Neuronal stem cell (in vitro differentiated cells): ENCODE measurements at places on chromosomes 4 and X.

DNA sequence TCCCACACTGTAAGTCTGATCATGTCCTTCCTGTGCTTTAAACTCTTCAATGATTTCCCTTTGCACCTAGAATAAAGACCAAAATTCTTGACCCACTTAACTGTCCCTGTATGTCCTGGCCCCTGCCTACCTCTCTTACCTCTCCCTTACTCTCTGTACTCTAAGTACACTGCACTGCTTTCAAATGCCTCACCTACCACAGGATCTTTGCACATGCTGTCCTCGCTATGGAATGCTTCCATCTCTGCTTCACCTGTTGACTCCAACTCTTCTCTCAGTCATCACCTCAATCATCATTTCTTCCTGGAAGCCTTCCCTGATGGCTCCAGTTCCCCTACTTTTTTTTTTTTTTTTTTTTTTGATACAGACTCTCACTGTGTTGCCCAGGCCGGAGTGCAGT is 29.0 kb upstream of the SEPTIN6 start:
- no peak for DNase-seq

DNA sequence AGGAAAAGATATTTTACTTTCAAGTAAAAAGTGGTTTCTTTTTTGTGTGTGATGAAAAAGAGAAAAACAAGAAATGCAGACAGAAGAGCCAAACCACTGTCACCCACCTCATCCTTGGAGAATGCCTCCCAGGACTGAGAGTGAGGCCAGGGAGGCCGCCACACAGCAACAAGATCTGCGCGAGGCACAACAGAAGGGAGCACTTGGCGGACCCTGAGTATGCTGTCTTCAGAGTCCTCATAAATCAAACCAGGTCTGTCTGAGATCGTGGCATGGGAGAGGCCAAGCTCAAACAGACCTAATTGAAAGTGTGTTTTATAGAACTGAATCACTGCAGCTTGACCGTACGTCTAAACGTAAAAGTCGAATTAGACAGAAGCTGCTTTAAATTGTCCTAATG is 134.3 kb upstream of the VCX2 start:
- DNase-seq, result no peak

- DNase-seq, result no peak
These were observed 187.3 kb downstream of the SLC39A8 start for GRCh38 chr4:102157984-102158383.

DNA sequence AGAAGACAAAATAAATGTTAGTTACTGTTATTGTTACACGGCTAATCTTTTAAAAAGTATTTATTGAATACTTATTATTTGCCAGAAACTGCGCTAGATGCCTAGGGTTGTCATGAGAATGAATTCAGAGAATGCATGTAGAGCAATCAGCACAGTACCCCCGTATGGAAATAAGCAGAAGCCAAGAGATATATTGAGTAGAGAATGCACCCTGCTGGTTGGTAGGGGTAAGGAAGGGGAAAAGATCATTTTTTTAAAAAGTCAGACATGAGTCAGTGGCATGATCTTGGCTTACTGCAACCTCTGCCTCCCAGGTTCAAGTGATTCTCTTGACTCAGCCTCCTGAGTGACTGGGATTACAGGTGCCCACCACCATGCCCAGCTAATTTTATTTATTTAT is 13.1 kb upstream of the DRP2 start:
- DNase-seq, result no peak

- no peak for DNase-seq
These were observed 192.8 kb downstream of the CCNG2 start for GRCh38 chr4:77349796-77350195.

DNA sequence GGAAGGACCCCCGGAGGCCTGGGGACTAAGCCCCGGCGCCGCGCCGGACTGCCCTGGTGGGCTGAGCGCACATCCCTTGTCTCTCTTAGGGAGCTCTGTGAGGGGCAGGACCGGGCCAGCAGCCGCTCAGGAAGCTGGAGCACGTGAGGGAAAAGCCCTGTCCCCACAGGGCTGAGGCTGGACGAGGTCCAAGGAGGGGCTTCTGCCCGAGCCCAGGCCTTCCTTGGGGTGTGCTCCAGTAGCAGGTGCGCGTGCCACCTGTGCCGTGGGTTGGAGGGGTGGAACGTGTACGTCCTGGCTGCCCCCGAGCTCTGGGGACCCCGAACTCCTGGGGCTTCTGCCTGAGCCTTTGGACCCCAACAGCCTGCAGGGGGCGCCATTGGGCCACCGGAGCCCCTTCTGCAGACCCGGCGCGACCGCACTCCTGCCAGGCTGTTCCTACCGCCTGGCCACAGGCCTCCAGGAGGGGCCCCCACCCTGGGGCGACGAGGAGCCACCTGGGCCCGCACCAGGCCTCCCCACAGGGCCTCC is 27.2 kb downstream of the TACC3 start:
- peak; percentile 80 for DNase-seq

DNA sequence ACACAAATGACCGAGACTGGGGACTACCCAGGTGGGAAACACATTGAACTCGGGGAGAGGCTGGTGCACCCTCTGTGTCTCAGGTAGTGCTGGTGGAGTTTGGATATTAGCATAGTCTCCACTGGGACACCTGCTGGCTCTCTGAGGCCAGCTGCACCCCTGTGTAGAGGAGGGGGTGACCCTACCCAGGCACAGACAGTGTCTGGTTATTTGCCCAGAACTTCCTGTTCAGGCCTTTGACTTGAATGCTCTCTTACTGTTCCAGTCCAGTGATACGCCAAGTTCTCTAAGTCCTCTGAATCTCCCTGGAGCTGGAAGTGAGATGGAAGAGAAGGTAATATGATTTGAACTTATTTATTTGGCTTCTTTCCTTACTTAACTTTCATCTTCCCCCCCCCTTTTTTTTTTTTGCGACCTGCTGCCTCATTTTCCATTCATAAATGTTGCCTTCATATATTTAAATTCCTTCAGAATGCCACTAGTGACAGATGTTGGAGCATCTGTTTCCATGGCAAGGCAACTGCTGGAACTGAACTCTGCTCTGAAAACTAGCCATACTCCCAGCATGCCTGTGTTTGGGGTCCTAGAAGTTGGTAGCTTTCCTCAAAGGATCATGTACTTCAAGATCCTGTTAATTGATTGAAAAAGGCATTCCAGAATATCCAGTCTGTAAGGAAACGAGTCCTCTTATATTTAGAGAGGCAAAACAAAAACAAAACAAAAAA is 76.7 kb downstream of the AASDH start:
- no peak for DNase-seq

DNA sequence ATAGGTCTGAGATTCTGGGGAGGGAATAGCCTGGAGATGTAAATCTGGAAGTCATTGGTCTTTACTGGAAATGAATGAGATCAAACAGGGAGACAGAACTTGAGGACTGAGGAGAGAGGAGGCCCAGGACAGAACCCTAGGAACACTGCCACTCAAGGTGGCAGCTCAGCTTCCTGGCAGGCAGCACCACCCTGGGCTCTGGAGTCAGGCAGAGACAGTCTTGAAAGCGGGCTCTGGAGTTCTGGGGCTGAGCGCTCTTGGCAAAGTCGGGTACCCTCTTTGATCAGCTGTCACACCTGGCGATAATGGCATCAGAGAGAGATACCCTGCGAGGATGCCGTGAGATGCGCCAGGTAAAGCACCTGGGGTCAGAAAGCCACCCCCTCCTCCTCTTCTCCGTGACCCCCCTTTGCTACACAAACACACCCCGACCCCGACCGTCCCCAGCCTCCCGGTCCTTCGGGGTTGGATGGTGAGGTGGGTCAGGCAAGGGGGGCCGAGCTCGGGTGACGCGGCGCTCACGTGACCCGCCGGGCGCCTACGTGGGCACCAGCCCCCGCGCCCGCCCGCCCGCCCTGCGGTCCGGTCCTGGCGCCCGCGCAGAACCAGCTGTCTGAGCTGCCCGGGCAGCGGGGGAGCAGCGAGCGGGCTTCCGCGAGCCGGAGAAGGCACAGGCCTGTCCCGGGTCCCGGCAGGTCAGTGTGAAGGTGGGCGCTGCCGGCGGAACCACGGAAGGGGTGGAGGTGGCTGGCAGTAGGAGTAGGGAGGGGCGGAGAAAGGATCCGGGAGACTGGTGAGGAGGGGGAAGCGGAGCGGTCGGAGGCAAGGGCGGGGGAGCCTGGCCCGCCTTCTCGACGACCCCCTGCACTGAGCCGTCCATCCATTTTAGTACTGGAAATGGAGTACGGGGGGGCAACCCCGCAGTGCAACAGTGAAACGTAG is at the start of gene TCEAL3:
Gene TCEAL3 (plus strand): TSS at position 600 of the 942 bp plus-strand sequence. CDS start 1,102 bp downstream, outside the sequence.
- peak; percentile 30 for DNase-seq

DNA sequence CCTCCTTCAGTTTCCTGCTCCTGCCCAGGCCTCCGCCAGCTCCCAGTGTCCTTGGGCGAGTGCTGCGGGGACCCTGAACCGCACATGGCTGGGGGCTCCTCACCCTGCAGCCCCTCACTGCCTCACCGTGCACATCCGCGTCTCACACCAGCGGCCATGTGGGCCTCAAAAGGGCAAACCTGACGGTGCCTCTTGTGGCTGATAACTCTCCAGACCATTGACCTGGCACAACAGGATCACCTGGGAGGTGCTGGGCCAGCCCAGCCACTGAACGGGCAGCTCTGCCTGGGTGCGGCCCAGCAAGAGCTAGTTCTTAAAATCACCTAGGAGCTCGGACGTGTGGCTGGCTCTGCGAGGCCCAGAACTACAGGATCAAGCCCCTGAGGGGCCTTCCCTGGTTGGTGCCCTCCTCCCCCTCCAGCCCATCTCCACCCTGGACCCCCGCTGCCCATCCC is 4.1 kb upstream of the S100P start:
- DNase-seq, result no peak

DNA sequence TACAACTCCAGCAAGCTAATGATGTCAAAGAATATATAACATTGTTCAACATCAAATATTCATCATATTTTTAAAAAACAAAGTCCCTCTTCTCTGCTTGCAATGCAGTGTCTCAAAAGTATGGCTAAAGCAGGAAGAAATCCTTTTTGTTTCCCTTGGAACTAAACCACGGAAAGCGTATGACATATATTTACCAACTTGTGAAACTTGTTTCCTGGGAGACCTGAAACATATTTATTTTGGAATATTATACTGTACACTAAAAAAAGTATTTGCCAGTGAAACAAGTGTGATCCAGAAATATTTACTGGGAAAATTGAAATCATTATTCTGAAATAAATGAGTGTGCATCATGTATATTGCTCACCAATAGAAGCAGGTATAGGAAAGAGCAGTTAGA is 156.0 kb upstream of the ANKRD50 start:
- no peak for DNase-seq

- DNase-seq, result peak; percentile 29
These were observed 43.5 kb upstream of the ZNF518B start for GRCh38 chr4:10500776-10501175.

DNA sequence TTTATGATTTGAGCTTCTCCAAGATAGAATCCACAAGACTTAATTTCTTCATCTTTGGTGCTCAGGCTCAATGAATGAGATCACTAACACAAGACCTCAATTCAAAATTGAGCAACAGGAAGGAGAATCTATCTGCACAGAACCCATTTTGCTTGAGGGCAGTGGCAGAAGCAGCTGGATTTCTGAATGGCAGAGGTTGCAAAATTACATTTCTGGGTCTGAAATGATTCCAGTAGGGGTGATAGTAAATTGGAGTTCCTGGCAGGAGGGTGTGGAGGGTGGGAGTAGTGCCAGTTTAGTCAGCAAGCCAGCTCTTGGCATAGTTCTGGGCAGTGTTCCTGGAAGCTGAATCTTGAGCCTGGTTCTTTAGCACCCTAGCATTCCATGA is 281.1 kb downstream of the SLC7A11 start:
- no peak for DNase-seq

DNA sequence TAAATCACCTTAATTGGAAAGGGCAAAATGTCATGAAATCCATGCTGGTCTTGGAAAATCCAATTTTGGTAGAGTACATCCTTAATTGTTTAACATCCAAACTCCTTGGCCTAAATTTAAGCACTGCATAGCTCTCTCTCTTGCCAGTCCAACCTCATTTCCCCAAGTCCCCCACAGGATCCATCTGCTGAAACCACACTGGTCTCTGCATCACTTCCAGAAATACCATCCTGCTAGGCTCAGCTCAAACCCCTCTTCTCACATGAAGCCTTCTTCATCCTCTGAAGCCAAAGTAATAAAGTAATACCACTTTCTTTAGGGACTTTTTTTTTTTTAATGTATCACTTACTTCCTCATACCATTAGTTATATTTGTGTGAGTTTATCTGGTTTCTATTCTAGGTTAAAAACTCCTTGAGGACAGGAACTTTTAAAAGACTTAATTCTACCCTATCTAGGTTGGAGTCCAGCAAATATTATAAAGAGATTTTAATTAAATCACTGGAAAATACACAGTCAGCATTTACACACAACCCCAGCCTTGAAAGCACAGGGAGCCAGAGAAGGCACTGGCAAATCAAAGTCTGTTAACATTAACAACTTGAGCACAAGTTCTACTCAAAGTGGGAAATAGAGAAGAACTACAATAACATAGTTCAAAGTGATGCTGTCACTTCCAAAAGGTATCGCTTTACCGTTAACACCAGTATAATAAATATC is 16.7 kb upstream of the KLF3 start:
- no peak for DNase-seq

- no peak for DNase-seq
These were observed 61.6 kb upstream of the NAP1L5 start for GRCh38 chr4:88759039-88759894.

DNA sequence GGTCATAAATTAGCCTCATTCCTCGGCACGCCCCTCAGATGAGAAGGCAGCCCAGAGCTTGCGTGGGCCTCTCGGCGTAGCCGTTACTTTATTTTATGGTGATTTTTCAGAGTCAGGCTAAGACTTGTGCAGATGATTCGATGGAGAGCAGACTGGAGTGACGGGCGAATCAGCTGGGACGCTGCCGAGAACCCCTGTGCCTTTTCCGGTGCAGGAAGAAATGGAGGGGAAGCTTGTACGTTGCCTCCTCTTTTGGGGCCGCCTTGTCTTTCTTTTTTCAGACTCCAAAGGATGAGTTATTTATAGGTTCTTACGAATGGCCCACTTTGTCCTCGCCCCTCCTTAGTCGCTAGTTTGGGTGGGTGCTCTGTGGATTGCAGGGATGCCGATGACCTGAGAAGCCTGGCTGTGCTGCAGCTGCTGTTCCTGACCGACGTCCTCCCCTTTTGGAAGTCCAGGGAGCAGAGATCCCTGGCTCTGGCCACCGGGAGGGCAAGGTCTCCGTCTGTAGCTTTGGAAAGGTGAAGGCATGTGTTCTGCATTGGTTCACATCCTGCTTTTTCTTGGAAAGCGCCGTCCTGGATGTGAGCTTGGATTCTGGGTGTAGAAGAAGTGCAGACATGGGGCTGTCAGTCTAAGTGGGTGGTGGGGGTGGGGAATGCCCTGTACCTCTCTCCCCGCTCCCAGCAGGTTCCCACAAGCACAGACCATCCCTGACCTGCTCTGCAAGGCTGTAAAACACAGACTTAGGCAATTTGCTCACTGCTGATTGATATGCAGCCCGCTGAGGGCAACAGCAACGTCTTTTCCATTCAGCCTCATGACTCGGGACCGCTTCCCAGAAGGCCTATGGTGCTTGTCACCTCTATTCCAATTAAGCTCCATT is 9.3 kb downstream of the SORCS2 start:
- no peak for DNase-seq

DNA sequence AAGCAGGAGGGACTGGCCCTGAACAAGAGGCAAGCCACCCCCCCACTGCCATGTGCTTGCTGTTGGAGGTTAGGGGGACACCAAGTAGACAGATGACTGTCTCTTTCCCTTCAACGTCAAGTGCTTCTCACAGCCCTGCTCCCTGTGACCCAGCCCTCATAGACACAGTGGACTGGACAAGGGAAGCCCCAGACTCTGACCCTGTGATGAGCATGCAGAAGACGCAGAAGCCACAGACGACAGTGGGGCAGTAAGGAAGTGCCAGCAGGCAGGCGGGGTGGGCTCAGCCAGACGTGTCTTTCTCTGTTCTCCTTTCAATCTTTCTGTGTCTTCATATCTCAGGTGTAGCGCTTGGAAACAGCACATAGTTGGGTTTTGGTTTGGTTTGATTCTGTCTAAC is 2.4 kb upstream of the L1CAM start:
- no peak for DNase-seq
